SIG-M5 (cell line): ENCODE measurements at places on chromosomes 11 and 22.
A peak's percentile ranks its signal among the peaks of the same experiment; 100 is the strongest.

- no peak for DNase-seq
Measured at GRCh38 chr11:68574308-68574707, 110.0 kb upstream of the GAL start.

GRCh38 chr11:107591378-107592230 lies 657 bp downstream of the ELMOD1 start:
- no peak for DNase-seq

DNA sequence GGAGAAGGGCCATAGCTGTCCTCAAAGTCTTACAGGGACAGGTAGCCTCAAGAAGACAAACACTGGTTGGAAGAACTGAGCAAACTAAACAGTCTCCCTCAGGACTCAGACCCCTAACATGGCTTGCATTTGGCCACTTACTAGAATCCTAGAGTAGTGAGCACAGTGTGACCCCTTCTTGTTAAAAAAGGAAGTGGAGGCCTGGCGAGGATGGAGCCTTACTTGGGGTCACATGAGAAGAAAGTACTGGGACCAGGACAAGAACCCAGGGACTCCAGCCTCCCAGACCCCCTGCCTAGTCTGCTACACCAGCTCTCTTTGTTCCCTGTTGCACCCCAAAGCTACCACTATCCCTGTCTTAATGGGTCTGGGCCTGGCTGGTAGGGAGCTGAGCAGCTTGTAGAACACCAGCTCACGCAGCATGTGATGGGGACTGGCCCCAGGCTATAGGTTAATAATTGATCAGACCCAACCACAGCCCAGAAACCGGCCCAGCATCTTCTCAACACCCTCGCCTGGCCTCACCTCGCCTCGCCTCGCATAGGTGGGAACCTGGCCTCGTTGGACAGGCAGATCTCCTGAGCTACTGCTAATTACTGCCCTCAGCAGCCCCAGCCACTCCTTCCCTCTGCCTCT lies 17.6 kb downstream of the DGAT2 start:
- DNase-seq: no peak

GRCh38 chr11:2703363-2704141 lies 3.8 kb upstream of the KCNQ1OT1 start:
- DNase-seq: no peak

DNA sequence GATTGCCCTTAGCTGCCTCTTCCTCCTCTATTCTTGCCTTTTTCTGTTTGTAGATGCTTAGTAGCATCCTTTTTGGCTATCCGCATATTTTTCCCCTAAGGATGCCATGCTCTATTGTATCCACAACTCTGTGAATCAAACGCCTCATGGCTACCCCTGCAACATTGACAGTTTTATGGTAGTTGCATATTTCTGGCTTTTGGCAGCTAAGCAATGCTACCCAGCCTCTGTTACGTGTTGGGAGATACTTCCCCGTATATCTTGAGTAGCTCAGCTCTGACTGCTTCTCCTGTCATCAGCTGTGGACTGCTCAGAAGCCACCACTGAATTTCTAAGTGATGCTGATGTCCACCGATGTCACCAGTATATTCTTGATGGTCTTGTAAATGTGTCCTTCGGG lies 15.1 kb upstream of the SLC3A2 start:
- DNase-seq: no peak

DNA sequence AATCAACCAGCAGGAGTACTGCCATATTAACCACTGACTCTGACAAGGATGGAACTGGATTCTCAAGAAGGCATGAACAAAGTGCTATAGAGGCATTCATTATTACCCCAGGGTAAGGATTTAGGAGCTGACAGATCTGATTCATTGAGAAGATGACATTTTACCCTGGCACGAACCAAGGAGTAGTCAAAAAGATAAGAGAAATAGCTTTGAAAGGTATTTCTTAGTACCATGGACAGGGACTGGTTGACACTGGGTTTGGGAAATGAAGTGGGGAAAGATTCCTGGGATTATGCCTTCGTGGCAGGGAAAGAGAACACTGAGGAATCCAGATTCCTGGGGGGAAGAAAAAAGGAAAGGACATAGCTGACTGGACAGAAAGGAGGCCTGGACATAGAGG lies 5.1 kb upstream of the SAAL1 start:
- DNase-seq: no peak

DNA sequence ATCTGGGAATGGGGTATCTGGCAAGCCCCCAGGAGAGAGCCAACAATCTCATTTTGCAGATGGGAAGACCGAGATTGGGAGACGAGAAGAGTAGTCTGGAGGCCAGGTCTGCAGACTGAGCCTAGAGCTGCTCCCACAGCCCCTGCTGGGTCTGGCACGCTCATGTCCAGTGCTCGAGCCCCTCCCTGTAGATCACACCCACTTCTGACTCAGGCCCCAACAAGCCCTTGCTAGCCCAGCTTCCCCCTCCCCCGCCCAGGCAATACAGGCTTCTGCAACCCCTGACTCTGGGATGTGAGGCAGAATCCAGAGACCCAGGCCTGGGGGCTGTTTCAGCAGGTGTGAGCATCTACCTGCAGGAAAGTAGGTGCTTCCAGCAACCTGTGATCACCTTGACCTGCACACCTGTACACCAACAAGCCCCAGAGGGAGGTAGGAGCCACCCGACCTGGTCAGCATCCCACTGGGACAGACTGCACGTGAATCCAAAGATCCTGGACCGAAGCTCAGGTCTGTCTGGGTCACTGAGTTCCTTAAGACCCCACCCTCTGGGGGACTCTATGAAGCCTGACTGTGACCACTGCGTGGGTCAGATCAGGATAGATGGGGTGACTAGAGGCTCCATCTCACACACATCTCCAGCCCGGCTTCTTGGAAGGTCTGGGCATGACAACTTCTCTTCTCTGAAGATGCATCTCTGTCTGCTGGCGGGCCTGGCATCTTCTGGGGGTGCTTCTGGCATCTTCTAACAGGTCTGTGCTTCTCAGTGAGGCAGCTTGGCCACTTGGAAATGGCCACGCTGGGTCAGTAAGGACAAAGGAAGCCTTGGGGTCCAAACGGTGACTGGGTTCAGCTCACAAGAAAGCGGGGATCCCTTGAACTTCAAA lies 29.3 kb downstream of the LINC01488 start:
- DNase-seq: no peak

DNA sequence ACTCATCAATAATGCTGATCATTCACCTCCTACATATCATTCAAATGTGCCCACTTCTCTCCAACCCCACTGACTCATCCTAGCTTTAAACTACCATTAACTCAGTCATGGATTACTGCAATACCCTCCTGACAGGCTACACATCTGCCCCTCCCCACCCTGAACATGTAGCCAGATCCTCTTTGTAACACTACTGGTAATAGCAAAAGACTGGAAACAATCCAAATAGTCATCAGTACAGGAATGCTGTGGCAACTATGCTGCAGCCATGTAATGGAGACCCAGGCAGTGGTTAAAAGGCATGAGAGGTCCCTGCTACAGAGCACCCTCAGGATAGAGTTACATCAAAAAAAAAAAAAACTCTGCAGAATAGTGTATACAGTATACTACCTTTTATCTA lies 16.6 kb downstream of the SLC43A3 start:
- no peak for DNase-seq

DNA sequence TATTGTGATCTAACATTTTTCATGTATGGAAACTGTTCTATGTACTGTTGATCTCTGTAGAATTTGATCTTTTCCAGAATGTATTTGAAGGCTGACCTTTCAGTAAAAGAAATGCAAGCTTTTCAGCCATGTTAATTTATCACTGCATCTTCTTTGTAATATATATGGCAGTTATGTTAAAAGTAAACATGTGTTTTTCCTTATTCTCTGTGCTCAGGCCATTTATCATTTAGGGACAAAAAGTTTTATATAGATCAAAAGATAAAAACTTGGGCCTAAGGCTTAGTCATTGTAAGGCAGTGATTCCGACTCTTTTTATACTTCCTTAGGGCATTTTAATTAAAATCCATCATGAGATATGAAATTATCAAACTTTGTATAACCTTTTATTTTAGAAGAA lies 48.7 kb downstream of the KDM2A start:
- DNase-seq: no peak

GRCh38 chr11:117629146-117629545 lies 167.9 kb downstream of the DSCAML1 start:
- no peak for DNase-seq

GRCh38 chr22:21855676-21856075 lies 11.8 kb downstream of the MAPK1 start:
- peak; percentile 6 for DNase-seq

DNA sequence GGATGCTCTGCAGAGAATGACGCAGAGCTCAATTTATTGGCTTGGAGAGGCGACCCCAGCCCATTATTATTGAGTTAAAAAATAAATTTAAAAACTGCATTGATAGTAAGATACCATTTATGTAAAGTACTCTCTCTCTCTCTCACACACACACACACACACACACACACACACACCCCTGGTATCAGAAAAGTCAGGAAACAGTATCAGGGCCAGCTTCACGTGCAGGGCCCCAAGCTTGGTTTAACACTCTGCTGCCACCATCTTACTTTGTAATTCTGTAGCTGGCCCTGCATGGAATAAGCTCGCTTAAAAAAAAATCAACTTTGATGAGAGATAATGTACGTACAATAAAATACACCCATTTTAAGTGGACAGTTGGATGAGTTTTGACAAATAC lies 59.8 kb upstream of the CD5 start:
- DNase-seq: no peak

DNA sequence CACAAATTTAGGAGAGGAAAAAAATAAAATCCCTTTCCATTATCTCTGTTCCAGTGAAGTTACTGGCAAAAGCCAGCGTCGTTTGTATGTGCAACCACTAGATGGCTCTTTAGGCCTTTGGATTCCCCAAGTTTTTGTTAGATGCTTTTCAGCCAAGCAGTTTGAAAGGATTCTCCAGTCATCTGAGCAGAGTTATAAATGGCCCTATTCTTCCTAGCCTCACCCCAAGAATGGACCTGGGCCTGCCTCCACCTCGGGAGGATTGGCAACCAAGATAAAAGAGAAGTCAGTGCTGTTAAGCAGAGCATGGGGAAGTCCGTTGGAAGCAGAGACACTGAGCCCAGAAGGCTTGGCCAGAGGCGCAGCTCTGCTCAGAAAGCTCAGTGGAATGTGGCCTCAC lies 15.4 kb downstream of the FAM181B start:
- DNase-seq: no peak

DNA sequence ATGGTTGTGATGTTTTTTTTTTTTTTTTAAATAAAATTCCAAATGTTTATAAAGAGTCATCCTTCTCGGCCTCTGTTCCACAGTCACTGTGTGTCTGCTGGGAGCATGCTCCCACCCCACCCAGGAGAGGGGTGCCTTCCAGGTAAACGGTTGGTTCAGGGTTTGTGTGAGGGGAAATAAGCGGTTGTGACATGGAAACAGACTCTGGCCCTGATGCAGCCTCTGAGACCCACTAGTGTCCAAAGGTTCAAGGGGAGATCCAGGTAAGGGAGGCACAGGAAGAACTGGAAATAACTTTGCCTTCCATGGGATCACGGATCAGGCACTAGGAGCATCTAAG lies 6.0 kb upstream of the GAS2L1 start:
- DNase-seq: no peak

DNA sequence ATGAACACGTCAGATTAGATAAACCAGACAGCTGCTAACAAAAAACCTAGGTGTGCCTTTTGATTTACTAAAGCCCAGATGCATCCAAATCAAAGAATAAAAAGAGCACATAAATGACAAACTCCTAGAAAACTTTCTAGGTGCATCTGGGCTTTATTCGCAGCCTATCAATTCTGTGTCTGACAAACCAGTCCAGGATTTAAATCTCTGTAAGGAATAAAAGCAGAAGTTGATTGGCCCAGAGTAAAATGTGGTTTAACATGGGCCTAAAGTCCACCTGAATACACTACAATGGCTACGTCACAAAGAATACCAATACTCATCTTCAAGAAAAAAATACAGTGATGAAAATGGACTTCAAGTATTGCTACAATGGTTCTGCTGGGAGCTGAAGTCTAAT lies 66.8 kb downstream of the SOX6 start:
- DNase-seq: no peak

DNA sequence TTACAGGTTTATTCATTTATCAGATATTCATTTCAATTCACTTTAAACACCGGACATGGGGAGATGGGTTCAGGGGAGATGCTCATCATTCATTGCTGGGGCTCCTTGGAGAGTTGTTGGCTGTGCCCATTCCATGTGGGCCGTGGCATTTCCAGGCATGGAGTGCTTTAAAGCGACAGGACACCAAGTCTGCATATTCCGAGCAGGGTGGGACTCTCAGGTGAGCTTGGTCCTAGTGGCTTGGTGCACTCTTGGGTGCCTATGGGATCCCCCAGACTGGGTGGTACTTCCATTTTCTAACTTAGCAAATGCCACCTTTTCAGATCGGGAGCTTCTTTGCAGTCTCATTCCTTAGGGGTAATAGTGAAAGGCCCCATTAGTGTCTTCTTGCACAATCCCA lies 619.5 kb upstream of the CADM1 start:
- DNase-seq: no peak

DNA sequence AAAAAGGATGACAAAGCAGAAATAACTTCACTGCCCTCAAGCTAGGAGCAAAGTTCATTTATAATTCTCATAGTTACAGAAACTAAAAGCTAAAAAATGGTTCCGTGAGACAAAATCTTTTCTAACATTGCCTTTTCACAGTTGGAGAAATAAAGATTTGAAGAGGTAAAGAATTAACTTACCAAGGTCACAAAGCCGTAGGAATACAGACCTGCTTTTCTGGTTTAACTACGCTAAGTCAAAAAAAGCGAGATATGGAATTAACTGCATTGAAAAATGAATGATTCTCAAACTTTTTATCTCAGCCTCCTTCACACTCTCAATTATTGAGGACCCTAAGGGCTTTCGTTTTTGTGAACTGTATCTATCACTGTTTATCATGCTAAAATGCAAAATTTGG lies 95.3 kb downstream of the SLC17A6 start:
- no peak for DNase-seq

GRCh38 chr22:39284142-39284980 lies 35.1 kb downstream of the RPL3 start:
- no peak for DNase-seq

DNA sequence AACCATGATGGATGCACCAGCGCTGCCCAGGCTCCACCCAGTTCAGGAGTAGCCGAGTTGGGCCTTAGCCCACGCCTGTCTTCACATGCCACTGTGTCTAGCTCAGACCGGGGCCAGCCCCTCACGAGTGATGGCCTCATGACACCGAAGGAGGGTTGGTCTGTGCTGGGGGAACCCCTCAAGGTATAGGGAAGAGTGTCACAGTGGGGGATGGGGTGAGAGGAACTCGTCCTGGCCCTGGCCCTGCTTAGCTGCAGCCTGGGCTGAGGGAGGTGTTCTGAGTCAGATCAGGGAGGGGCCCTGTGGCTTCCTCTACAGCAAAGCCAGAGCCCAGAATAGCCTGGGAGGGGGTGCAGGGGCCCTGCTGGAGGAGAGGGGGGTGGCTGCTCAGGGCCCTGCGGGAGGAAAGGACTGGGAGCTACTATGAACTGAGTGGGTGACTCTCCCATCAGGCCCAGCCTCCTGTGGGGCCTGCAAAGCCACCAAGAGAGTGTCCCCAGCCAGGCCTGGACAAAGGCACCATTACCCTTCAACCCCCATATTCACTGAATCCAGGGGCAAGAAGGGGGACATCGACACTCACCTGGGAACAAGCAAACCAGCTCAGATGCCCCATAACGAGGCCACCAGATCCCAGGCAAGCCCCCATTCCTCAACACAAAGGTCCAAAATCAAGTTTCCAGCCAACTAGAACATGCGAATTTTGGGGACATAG lies 41.2 kb downstream of the IGLL5 start:
- DNase-seq: peak; percentile 62

GRCh38 chr11:6703247-6704063 lies 20.3 kb upstream of the MRPL17 start:
- peak; percentile 17 for DNase-seq

- DNase-seq: no peak
Measured at GRCh38 chr11:28701760-28702449, 593.7 kb downstream of the METTL15 start.

- no peak for DNase-seq
Measured at GRCh38 chr11:70915158-70915985, 337.0 kb downstream of the SHANK2 start.
